ENCODE measurements at places on chromosomes 6 and 20. TPM values are rescaled to one million over a fixed set of nuclear protein-coding genes. Genes with fewer than 3 reads are reported as not detected.
A peak's percentile ranks its signal among the peaks of the same experiment; 100 is the strongest.

- no peak overlapping the region for H3K4me3 ChIP-seq
- no peaks in the 10 kb centered on the region for H3K36me3 ChIP-seq
- H3K4me1 ChIP-seq = peaks cover 5% of the 10 kb centered on the region
- H3K27me3 ChIP-seq = no peaks in the 10 kb centered on the region
These were observed 29.4 kb downstream of the ZNF292 start for GRCh38 chr6:87184762-87185250.

- H3K36me3 ChIP-seq = peaks cover 12% of the 10 kb centered on the region
- H3K27me3 ChIP-seq = no peaks in the 10 kb centered on the region
- no peaks in the 10 kb centered on the region for H3K4me1 ChIP-seq
- no peak for DNase-seq
These were observed 73.0 kb downstream of the SERAC1 start for GRCh38 chr6:158095031-158095430.

DNA sequence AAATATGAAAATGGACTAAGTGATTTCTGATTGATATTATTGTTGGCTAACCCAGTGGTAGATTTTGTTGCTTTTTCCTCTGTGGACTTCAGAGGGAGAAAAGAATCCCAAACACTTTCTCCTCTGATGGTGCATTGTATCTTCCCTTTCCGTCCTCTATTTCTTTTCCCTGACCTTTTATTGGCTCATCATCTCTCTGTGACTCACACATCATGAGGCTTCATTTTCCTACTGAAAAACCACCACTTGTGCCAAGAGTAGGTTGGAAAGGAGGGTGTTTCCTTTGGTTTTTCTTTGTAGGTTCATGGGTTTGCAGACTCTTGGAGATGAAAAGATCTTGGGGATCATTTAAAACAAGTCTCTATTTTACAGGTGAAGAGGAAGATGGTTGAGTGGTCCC lies 311.7 kb upstream of the JAG1 start:
- DNase-seq = no peak
- peaks cover 8% of the 10 kb centered on the region for H3K4me1 ChIP-seq
- no peaks in the 10 kb centered on the region for H3K27me3 ChIP-seq
- H3K27ac ChIP-seq = no peak overlapping the region
- no peak overlapping the region for H3K4me3 ChIP-seq
- no peaks in the 10 kb centered on the region for H3K36me3 ChIP-seq

DNA sequence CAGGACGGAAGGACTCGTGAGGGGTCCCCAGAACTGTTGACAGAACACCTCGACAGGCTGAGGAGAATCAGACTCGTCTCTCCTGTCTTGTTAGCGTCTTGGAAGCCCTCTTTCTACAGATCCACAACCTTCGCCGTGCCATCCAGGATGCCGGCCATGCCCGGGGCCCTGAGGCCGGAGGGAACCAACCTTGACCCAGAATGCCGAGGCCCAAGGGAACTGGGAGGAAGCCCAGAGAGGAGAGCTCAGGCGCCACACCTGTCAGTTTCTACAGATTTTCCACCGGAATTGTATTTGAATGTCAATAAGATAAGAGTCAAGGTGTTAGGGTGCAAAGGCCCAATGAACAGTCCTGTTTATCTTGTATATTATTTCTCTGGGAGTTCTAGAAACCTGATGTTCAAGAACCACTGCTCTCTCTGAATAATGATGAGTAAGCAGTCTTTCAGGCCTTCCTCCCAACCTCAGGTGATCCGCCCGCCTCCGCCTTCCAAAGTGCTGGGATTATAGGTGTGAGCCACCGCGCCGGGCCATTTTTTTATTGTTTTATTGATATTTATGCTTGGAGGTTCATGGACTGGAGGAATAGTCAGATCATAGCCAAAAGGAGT lies 799 bp upstream of the ME1 start:
- no peaks in the 10 kb centered on the region for H3K4me1 ChIP-seq
- H3K27ac ChIP-seq = no peak overlapping the region
- H3K27me3 ChIP-seq = no peaks in the 10 kb centered on the region

GRCh38 chr6:73369563-73369962 lies at the start of gene OOEP:
TSS of gene OOEP (minus strand) at chr6:73369897. CDS start at chr6:73369792, 105 bp downstream.
- no peaks in the 10 kb centered on the region for H3K36me3 ChIP-seq
- H3K27ac ChIP-seq = no peak within 1 kb of the TSS
- no peak within 1 kb of the TSS for H3K4me3 ChIP-seq
- no peaks in the 10 kb centered on the region for H3K27me3 ChIP-seq
- H3K4me1 ChIP-seq = no peaks in the 10 kb centered on the region

DNA sequence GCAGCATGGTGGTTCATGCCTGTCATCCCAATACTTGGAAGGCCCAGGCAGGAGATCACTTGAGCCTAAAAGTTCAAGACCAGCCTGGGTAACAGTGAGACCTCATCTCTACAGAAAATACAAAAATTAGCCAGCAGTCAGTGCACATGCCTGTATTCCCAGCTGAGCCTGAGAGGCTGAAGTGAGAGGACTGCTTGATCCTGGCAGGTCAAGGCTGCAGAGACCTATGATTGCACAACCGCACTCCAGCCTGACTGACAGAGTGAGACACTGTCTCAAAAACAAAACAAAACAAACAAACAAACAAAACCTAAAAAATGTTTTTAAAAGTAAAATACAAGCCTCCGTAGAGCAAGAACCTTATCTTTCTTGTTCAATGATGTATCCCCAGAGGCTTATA lies 6.0 kb downstream of the CEP85L start:
- no peak overlapping the region for H3K27ac ChIP-seq
- no peak overlapping the region for H3K4me3 ChIP-seq
- no peaks in the 10 kb centered on the region for H3K27me3 ChIP-seq
- DNase-seq = no peak

GRCh38 chr6:133953634-133954415 lies 801 bp downstream of the TBPL1 start:
- H3K4me1 ChIP-seq = peaks cover 2% of the 10 kb centered on the region
- H3K27ac ChIP-seq = no peak overlapping the region
- H3K27me3 ChIP-seq = no peaks in the 10 kb centered on the region

DNA sequence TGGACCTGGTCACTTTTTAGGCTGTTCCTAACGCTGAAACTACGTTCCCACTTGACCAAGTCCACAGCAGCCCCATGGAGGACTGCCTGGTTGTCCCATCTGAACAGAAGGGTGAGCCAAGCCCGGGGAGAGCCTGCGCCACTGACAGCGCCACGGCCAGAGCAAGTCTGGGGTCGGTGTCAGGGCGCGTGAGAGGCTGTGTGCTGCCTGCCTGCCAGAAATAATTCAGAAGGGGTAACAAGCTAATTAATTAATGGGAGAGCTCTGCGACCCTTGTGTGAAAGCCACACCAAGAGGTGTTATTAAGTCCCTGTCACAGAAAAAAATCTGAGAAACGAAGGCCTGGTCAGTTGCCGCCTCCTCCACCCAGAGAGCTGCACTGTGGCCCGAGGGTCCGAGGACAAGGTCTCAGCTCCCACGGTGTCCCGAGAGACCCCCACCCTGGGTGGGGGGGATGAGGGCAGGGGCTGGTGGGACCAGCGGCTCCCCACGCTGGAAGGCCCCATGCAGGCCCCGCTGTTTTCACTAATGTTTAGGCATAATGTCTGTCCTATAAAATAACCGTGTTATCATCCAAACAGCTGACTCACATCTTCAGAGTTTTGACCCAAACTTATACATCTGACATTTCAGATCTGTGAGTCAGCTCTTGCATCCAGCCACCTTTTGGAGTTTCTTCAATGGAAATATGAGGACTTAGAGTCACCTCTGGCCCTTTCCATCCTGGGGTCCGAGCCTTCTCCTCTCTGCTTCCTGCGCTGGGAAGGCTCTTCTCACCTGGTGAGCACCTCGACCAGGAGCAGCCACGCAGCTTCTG lies 58.5 kb downstream of the DLL1 start:
- no peaks in the 10 kb centered on the region for H3K27me3 ChIP-seq
- H3K4me3 ChIP-seq = no peak overlapping the region
- H3K27ac ChIP-seq = no peak overlapping the region
- no peaks in the 10 kb centered on the region for H3K4me1 ChIP-seq

GRCh38 chr20:2408111-2408510 lies 27.4 kb downstream of the TGM6 start:
- no peaks in the 10 kb centered on the region for H3K4me1 ChIP-seq
- H3K36me3 ChIP-seq = no peaks in the 10 kb centered on the region
- H3K27ac ChIP-seq = no peak overlapping the region
- no peaks in the 10 kb centered on the region for H3K27me3 ChIP-seq

GRCh38 chr6:68635412-68635705 lies 277 bp downstream of the ADGRB3 start:
- H3K36me3 ChIP-seq = no peaks in the 10 kb centered on the region
- H3K27ac ChIP-seq = no peak overlapping the region
- no peak for DNase-seq
- no peaks in the 10 kb centered on the region for H3K27me3 ChIP-seq
- H3K4me3 ChIP-seq = peak overlapping the region; percentile 59
- no peaks in the 10 kb centered on the region for H3K4me1 ChIP-seq

GRCh38 chr6:51684603-51685002 lies 402.8 kb downstream of the PKHD1 start:
- no peak overlapping the region for H3K27ac ChIP-seq
- H3K4me3 ChIP-seq = no peak overlapping the region
- DNase-seq = no peak
- H3K36me3 ChIP-seq = no peaks in the 10 kb centered on the region
- no peaks in the 10 kb centered on the region for H3K4me1 ChIP-seq

GRCh38 chr20:44603327-44603726 lies 20.9 kb downstream of the PKIG start:
- no peak overlapping the region for H3K4me3 ChIP-seq
- DNase-seq = no peak
- H3K27me3 ChIP-seq = no peaks in the 10 kb centered on the region
- H3K36me3 ChIP-seq = no peaks in the 10 kb centered on the region
- no peak overlapping the region for H3K27ac ChIP-seq
- H3K4me1 ChIP-seq = peaks cover 6% of the 10 kb centered on the region

DNA sequence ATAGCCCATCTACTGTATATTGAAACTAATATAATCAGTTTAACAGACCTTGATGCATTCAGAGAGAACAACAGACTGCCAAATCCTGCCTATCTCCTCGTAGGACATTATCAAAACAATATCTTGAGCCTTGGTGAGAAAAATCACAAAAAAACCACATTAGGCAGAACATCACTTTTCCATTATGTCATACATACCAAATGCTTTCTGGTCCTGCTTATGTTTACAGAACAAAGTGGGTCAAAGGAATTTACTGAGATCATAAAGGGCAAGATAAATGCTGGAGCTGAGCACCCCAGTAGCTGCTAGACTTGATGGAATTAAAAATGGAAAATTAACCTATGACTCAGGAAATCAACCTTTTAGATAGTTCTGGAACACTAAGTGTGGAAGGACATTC lies 195.3 kb upstream of the KCNK16 start:
- no peak overlapping the region for H3K4me3 ChIP-seq
- no peaks in the 10 kb centered on the region for H3K27me3 ChIP-seq
- DNase-seq = no peak
- H3K27ac ChIP-seq = no peak overlapping the region
- peaks cover 3% of the 10 kb centered on the region for H3K4me1 ChIP-seq

DNA sequence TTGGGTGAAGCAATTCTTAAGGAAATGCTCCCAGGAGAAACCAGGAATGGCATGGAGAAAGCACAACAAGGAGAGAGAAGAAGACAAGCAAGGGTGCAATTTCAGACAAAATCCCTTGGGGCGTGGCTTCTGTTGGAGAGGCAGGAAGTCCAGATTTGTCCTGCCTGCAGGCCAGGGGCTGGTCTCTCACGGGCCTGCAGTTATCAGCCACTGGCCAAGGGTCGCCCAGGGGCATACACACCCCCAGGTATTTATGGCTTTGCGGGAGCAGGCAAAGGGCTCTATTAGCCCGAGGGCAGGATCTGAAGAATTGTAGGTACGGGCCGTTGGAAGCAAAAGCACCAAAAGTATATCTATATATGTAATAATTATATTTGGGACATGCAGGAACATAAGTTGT lies 87.7 kb downstream of the IYD start:
- no peaks in the 10 kb centered on the region for H3K4me1 ChIP-seq
- no peaks in the 10 kb centered on the region for H3K27me3 ChIP-seq
- no peak for DNase-seq
- H3K36me3 ChIP-seq = no peaks in the 10 kb centered on the region
- H3K4me3 ChIP-seq = no peak overlapping the region

DNA sequence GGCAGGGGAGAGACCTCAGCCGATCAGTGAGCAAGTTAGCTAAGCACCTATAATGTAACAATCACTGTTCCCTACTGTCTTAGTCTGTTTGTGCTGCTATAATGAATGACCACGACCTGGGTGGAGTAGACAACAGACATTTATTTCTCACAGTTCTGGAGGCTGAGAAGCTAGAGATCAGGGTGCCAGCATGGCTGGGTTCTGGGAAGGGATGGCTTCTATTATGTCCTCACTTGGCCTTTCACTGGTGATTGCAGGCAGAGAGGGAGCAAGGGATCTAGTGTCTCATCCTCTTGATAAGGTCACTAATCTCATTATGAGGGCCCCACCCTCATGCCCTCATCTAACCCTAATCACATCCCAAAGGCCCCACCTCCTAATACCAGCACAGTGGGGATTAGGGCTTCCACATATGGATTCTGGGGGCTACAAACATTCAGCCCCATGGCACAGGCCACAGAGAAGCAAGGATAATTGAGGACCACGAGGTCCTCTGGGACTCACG lies 162.5 kb downstream of the CD83 start:
- no peak overlapping the region for H3K4me3 ChIP-seq
- no peak overlapping the region for H3K27ac ChIP-seq
- H3K4me1 ChIP-seq = no peaks in the 10 kb centered on the region
- DNase-seq = no peak
- H3K36me3 ChIP-seq = no peaks in the 10 kb centered on the region
- H3K27me3 ChIP-seq = no peaks in the 10 kb centered on the region

DNA sequence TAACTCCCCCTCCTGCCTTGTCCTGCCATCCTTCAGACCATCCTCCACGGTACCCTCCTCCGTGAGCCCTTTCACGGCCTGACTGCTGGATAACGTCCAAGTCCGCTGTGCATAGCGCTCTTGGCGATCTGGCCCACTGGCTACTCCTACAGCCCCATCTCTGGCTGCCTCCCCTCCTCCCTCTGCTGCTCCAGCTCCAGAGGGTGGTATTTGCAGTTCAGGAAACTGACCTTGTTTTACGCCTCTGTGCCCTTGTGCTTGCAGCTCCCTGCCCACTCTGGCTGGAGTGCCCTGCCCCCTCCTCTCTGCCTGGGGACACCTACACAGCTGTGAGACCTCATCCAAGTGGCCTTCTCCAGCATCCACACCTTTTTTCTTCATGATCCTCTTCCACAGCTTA lies 6.5 kb upstream of the RREB1 start:
- no peaks in the 10 kb centered on the region for H3K27me3 ChIP-seq
- no peak overlapping the region for H3K4me3 ChIP-seq
- no peak for DNase-seq
- H3K36me3 ChIP-seq = no peaks in the 10 kb centered on the region
- H3K27ac ChIP-seq = no peak overlapping the region

DNA sequence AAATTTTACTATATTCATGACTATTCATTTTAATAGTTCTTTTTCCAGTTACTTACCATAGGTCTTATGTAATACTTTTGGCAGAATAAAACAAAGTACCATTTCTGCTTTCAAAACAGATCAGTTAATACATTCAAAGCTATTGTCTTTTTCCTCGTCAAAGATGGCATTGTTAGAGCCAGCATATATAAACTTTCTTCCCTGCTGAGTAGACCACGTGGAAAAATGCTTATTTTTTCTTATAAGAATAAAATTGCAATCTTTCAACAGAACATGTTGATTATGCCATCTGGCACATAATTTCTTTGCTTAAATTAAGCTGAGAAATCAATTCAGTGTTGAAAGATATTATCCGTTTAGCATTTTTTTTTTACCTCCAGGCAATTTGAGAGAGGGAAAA lies 34.9 kb upstream of the EXOC2 start:
- no peaks in the 10 kb centered on the region for H3K27me3 ChIP-seq
- no peaks in the 10 kb centered on the region for H3K36me3 ChIP-seq
- H3K4me3 ChIP-seq = no peak overlapping the region
- H3K27ac ChIP-seq = no peak overlapping the region

The CCN6 gene
- total RNA-seq = not detected

The MOXD1 gene
- 1.2 TPM for total RNA-seq

The RPP21 gene
- 32.8 TPM for total RNA-seq

The MACROD2 gene
- 11.2 TPM for total RNA-seq

The MYH7B gene
- total RNA-seq = 0.88 TPM

Data from aorta (tissue), 5 donors.